ENCODE measurements at places on chromosomes 7 and 10. TPM values are rescaled to one million over a fixed set of nuclear protein-coding genes. Genes with fewer than 3 reads are reported as not detected.

HOXA4 gene
- 0.79 TPM for total RNA-seq

- DNase-seq: no peak
Observed at GRCh38 chr7:145957160-145957890, 159.3 kb upstream of the CNTNAP2 start.

DNA sequence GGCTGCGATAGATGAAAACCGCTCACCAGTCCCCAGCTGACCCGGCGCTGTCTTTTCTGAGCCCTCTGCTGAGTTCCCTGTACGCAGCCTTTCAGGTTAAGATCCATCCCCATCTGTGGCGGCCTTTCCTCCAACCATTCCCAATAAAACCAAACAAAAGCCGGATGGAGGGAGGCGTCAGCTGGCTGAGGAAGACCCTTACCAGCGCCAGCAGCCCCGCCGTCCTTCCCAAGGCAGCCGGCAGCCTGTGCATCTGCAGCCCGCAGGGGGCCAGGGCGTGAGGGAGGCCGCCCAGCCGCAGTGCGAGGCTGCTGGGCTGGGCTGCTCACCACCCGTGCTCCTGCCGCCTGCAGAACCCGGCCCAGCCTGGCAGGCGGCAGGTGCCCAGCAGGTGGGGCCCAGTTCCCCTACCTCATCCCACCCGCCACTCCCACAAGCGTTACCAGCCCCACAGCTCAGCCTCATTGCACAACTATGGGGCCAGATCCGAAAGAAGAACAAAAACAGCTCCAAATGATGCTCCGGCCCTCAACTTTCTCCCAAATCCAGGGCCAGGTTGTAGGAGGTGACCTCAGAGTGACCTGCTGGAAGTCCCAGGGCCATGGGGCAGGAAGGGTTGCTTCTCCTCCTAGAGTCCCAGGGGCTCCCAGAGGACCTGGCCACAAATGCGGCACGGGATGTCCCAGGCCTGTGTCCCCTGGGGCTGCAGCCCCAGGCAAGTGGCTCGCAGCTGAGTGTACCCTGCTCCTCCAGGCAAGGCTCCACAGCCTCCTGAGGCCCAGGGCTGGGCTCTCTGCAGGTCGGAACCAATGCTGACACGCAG, 23.8 kb downstream of the PAPOLB start:
- no peak for DNase-seq

DNA sequence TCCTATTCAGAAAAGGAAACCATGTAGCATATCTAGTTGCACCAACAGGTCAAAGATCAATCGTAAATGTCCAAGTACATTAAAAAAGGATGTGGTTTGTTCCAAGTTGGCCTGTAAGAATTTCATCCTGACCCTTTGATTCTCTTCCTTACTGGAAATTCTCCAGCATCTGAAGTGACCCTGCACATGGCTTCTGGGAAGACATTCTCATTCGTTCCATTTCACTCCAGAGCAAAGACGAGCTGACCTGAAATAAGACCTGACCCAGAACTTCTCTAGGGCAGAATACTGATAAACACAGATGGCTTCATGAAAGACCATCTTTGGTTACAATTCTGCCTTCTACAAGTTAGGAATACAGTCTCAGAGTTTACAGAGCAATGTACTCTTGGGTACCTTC, 39.8 kb downstream of the ASB4 start:
- DNase-seq: no peak

IRF5 gene
- 23.1 TPM for total RNA-seq

DNA sequence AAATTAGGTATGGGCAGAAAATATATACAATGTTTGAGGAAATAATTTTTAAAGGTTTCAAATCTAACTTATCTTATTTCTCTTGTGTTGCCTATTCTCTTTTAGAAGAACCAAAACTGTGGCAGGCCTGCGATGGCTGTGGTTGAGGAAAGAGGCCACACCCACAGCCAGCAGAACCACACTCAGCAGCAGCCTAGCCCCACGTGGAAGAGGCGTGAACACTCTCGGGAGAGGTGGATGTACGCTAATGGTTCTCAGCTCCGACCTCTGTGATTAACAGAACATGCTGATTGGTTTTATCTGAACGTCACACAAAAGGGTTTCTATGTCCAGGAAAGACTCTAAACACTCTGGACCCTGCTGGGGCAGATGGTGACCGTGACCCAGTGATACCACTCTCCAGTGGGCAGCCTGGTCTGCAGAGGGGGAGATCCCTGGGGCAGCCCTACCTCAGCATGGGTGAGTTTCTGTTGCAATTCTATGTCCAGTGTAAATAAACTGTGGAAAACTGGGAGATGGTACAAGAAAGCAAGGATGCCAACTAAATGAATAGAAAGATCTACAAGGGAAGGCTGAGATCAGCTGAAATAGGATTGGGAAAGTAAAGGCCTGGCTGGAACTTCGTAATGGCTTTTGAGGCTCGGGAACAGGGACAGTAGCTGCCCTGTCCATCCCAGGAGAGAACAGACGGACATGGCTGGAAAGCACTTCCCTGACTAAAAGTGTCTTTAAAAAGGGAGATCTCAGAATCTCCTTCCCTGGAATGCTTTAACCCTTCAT, 26.6 kb downstream of the DIP2C start:
- DNase-seq: no peak

DNA sequence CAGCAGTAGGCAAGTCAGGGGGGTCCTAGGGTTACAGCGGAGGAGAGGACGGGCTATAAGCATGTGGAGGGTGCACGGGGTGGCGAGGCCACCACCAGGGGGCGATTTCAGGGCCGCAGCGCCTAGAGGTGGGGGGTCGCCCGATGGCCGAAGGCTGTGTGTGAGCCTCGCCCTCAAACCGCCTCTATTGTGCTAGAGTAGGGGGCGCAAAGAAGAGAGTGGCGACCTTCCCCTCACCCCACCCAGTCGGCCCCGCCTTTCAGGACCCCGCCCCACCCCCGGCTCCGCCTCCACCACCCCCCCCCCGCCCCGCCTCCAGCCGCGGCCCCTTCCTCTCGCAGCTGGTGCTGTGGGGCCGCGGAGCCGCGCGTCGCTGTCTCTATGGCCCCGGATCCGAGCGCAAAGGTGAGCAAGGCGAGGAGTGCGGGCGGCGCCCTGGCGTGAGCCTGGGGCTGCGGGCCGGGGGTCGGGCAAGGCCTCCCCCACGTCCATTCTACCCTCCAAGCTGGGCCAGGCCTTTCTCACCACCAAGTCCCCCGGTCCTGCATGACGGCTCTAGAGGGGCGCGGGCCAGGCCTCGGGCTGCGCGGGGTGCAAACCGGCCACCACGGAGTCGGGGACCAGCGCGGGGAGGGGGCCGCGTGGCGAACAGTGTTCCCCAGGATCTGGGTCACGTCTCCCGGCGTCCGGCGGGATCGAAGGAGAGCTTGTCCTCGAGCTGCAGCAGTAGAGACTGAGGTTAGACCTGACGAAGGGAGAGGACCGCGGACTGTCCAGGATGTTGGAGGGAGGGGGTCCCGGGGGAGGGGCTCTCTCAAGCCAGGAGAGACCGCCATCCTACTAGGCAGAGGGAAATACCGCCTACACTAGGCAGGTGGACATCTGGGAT, at the start of gene SEMA4G:
TSS of gene SEMA4G (plus strand) at position 318 of the 889 bp plus-strand sequence. CDS start 3,409 bp downstream, outside the sequence.
- DNase-seq: peak; percentile 61

GRCh38 chr7:4136501-4137110, 545.5 kb upstream of the FOXK1 start:
- no peak for DNase-seq

DNA sequence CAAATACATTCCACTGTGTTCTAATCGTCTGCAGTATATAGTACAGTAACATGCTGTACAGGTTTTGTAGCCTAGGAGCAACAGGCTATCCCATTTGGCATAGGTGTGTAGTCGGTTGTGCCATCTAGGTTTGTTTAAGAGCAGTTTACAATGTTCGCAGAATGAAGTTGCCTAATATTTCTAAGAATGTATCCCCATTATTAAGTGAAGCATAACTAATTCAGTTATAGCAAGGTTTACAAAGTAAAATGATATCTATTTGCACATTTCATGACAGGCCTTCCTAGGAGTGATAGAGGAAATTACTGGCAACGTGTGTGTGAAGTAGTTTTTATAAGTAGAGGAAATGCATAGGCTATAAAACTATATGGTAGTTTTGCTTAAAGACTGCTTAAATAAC, 4.0 kb downstream of the CREM start:
- no peak for DNase-seq

- peak; percentile 2 for DNase-seq
Observed at GRCh38 chr10:19788075-19788686, 28.1 kb upstream of the PLXDC2 start.

DNA sequence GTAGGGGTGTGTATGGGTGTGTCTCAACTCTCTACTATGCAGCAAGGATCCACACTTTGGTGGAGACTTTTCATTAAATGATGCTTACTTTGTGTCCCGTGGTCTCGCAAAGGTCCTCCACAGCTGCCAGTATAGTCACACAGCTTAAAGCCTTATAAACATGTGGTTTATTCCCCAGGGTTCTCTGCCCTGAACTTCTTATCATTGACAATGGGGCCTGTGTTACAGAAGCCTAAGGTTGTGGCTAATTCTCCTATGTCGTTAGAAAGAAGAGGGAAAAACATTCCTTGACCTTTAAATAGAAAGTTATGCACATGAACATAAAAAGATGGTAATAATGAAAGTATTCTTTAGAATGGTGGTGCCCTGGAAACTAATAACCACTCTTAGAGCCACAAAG, 201.4 kb downstream of the INHBA start:
- no peak for DNase-seq

GRCh38 chr7:146728141-146728540, 611.5 kb downstream of the CNTNAP2 start:
- DNase-seq: no peak

Measured in activated T-cell treated with anti-CD3 and anti-CD28 coated beads, Interleukin-2, amount 50 U/mL, for 72 hours (primary cell).